ENCODE measurements at places on chromosomes 3 and 15.

DNA sequence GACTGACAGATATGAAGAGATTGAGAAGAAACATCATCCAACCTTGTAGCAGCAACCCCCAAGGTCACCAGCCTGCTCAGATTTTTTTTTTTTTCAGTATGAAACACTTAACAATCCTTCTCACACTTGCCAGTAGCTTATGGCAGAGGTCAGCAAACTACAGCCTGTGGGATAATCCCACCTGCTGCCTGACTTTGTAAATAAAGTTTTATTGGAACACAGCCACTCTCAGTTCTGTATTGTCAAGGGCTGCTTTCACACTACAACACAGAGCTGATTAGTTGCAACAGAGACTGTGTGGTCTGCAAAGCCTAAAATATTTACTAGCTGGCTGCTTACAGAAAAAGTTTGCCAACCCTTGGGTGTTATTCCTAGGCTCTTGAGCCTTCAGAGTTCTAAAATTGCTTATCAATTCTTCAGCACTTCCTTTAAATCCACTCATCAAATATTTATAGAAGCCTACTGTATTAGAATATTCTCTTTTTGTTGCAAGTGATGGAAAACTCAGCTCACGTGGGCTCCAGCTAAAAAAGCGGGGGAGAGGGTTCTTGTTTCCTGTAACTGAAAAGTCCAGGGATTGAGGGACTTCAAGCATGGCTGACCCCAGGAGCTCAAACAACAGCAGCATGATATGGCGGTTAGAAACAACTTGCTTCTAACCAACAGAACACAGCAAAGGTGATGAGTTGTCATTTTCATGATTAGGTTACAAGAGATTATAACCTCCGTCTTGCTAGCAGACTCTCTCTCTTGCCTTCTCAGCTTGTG, 246.1 kb downstream of the SHQ1 start:
- no peak for DNase-seq

GRCh38 chr15:51139091-51139490, 44.4 kb upstream of the TNFAIP8L3 start:
- DNase-seq = no peak

GRCh38 chr3:180311242-180311641, 274.5 kb upstream of the PEX5L start:
- DNase-seq = no peak

- no peak for DNase-seq
Observed at GRCh38 chr15:89649013-89649625, 6.1 kb downstream of the KIF7 start.

GRCh38 chr3:161673866-161674265, 177.3 kb downstream of the OTOL1 start:
- DNase-seq = no peak

- DNase-seq = no peak
Observed at GRCh38 chr15:64058279-64058678, 12.0 kb upstream of the DAPK2 start.

DNA sequence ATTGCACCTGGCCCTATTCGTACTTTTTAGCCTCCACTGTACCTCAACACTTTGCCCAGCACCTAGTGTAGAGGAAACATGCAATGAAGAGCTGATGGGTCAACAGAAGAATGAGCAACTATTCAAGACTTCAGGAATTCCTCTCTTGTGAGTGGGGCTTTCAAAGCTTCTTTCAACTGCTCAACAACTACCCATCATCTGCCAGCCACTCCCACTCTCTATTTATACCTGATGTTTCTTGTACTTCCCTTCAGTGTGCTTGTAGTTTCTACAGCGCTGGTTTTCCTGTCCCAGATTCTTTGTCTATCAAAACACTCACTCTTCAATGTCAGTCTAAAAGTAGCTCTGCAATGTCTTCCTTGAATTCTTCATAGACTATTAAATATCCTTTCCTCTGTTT, 168.3 kb upstream of the LPP start:
- DNase-seq = no peak

- DNase-seq = no peak
Observed at GRCh38 chr3:48064292-48064829, 48.1 kb upstream of the MAP4 start.

DNA sequence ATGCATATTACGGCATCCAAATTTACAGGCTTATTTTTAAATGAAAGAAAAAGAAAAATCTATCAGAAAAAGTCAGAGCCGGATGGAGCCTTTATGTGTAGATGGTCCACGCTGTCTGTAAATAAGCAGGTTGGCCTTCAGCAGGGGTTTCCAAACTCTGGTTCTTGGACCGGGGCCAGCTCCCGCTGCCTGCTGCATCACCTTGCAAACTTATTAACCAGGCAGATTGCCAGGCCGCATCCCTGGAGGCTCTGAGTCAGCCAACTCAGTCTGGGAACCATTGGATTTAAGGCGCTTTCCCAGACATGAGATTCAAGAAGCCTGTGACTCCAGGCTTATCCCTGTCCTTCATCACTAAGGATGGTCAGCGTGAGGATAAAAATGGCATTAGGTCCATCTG, 212.4 kb downstream of the OPA1 start:
- DNase-seq = no peak

DNA sequence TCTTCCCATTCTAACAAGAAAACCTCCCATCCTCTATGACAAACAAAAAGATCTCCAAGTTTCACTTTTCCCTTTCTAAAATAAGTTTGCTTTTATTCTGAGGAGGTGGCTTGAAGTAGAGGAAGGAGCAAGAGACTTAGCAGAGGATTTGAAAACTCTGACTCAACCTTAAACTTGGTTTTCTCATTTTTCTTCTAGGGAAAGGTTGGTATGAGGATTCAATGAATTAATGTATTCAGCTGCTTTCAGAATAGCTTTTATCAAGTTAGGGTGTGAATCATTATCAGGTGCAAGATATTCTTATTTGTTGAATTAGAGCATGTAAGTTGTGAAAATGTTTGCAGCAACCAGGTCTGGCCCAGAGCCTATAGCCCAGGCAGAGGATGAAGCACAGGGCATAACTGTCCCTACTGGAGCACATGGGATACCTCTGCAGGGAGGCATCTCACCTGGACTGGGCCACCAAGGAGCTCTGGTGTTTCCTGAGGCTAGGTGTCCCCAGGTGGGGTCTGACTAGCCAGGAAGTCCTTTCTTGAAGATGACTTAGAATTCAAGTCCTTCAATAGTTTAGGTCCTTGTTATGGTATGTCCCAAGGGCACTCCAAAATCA, 42.3 kb downstream of the SATB1 start:
- no peak for DNase-seq

- DNase-seq = no peak
Observed at GRCh38 chr15:79682285-79682684, 214.5 kb downstream of the MTHFS start.

DNA sequence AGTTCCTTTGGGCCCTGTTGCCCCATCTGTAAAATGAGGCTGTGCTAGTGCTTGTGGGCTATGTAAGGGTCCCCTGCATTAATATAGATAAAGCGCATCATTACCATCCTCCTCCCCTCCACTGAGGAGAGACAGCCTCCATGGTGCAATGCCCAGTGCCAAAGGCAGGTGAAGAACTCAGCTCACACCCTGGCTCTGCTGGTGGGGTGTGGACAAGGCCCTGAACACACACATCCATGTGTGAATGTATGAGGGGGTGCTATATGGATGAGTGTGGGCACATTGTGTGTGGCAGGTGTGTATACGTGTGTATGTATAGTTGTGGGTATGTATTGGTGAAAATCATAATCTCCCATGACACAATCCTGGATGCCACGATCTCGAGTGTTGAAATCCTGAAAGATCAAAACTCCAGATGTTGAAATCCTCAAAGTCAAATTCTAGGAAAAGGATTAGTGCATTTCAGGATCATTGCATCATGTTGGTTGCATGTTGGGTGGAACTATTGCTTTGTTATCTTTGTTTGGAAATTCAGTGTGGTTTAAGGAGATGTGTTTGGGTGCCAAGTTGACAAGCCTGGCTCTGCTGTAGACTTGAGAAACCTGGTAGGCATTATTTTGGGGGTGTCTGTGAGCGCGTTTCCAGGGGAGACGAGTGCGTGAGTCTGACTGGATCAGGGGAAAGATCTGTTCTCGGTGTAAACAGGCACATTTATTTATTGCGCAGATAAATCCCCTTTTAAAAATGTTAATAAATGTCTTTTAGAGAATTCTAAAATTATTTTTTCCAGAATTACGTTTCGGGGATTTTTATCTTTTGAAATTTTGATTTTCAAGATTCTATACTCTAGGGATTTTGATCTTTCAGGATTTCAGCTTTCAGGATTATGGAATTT, 42.0 kb upstream of the SEC61A1 start:
- no peak for DNase-seq

GRCh38 chr3:115651087-115651486, 27.8 kb downstream of the GAP43 start:
- DNase-seq = no peak

DNA sequence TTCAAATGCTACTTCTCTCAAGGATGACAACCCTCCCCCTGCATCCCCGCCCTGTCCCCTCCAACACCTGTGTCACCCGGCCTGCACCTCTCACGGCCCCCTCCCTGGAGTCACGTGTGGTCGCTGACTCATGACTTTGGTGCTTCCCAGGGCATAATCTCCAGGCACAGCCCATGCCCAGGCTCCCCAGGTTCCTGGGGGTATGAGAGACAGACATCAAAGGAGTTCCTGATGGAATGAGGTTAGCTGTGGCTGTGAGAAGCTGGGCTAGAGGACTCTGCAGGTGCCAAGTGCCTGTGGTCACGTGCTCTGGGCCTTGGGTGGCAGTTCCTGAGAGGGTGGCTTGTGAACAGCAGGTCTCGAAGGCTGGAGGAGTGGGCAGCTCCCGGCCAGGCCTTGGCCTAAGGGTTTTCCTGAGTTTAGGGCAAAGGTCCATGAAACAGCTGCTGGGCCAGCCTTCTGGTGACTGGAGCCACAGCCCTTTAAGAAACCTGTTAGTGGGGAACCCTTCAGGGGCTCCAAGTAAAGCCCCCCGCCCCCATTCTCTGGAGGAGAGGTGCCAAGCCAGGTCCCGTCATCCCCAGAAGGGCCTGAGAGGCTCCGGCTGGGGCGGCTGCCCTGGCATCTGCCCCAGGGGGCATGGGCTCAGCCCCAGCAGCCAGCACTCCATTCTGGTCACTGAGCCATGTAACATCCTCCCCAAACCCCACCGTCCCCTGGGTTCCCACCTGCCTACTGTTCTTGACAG, 230.0 kb downstream of the XXYLT1 start:
- DNase-seq = no peak

GRCh38 chr3:107142786-107143575, 234.3 kb upstream of the CCDC54 start:
- DNase-seq = no peak

DNA sequence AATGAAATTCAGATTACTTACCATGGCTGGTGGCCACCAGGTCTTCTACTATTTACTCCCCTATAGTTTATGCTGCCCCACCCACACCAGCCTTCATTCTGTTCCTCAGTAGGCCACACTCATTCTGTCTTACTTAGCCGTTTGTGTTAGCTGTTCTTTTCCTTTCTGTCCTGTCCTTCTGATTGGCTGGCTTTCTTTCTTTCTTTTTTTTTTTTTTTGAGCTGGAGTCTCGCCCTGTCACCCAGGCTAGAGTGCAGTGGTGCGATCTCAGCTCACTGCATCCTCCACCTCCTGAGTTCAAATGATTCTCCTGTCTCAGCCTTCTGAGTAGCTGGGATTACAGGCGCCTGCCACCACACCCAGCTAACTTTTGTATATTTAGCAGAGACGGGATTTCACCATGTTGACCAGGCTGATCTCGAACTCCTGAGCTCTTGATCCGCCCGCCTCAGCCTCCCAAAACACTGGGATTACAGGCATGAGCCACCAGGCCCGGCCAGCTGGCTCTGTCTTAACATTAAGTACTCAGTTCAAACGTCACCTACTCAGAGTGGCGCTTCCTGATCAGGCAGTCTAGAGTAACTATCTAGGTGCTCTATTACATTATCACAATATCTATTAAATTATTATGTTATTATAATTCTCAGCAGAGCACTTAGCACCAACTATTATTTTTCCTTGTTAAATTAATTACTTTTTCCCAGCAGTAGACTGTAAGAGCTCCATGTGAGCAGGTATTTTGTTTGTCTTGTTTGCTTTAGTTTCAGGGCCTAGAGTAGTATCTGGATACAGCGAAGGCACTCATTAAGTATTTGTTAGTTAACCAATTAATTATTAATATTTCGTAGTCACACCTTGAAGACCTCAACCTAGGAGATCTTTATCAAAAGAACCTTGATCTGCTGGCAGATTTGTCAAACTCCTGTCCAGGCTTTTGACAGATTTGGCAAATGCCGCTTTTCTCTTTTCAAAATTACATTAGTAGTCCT, 6.4 kb downstream of the CMSS1 start:
- DNase-seq = no peak

DNA sequence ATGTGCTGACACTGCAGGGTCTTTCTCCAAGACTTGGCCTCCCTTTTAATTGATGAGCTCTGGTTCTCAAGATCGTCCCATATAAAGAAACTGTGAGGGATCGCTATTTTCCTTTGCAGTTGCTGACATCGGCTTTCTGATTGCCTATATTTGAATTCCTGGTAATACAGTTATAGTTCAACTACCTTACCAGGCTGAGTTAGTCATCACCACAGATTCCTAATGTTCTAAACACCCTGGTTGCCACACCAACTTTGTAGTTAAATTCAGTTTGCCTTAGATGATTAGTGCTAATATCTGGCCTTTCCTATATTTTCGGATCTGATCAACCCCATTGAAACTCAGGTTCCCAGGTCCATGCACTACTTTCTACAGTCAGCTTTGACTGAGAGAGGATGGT, 125.0 kb downstream of the GMNC start:
- DNase-seq = no peak

DNA sequence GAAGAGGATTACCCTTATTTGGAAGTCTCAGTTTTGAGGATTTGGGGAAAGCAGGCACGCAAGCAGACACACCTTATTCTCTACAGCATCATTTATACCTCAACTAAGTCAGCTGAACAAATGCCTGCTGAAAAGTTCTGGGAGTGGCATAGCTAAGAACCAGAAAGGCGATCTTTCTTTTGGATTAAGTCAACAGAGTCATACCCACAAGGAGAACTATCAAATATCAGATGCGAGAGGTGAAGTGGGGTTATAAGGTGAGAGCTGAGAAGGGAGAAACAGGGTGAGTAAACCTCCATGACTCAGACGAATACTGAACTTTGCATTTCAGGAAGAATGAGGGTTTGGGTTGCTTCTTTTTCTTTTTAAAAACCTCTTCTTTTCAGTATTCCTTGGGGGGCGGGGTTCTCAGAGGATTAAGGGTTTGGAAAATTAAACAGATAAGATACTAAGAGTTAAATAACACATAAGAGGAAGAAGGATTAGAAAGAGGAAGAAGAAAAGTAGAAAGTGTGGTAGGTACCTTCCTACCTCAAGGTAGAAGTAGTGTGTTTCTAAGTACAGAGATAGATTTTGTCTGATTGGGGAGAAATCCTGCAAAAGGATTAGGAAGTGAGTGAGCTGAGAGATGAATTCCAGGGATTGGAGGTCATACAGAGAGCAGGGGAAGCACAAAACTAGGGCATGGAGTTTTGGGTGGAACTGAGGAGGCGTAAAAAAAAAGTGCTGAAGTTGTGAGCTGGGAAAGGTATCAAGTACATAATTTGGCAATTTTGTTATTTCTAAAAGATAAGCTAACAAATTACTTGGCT, 41.3 kb upstream of the ICE2 start:
- no peak for DNase-seq

Measured in NCI-H187 (cell line).